Left forelimb (tissue), 1 donor: ENCODE measurements at places on chromosomes 3 and 15.

- DNase-seq, result no peak
These were observed 665.4 kb upstream of the CBLB start for GRCh38 chr3:106534206-106534605.

GRCh38 chr15:88512601-88513000, 33.9 kb downstream of the DET1 start:
- no peak for DNase-seq

GRCh38 chr3:181971424-181971823, 259.7 kb downstream of the SOX2 start:
- no peak for DNase-seq

DNA sequence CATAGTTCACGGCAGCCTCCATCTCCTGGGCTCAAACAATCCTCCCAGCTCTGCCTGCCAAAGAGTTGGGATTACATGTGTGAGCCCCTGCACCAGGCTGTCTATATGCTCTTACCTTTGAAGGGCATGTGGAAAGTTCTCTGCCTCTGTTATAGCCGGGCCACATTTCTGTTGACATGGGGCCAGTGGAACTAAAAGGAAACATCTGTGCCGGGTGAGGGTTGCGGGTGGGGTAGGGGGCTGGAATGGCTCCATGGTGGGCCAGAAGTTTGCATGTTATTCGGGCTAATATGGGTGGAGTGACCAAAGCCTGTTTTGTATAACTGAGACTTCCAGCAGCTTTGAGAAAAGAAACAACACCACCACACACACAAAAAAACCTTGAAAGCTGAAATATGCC, 8.3 kb upstream of the CLEC3B start:
- DNase-seq, result no peak

GRCh38 chr3:126998320-126998719, 15.4 kb downstream of the PLXNA1 start:
- no peak for DNase-seq

DNA sequence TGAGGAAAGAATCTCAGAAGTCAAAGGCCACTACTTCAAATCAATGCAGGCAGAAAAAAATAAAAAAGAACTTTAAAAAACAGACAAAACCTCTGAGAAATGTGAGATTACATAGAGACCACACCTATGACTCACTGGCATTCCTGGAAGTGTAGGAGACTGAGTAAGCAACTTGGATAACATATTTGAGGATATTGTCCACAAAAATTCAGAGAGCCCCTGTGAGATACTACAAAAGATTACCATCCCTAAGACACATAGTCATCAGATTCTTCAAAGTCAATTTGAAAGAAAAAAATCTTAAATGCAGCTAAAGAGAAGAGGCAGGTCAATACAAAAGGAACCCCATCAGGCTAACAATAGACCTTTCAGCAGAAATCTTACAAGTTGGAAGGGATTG, 887.3 kb downstream of the NTRK3 start:
- no peak for DNase-seq

- peak; percentile 82 for DNase-seq
These were observed at the start of gene FAM131A for GRCh38 chr3:184337399-184337714. FAM131A (plus strand) TSS chr3:184337600; CDS start chr3:184337631, 31 bp downstream.

DNA sequence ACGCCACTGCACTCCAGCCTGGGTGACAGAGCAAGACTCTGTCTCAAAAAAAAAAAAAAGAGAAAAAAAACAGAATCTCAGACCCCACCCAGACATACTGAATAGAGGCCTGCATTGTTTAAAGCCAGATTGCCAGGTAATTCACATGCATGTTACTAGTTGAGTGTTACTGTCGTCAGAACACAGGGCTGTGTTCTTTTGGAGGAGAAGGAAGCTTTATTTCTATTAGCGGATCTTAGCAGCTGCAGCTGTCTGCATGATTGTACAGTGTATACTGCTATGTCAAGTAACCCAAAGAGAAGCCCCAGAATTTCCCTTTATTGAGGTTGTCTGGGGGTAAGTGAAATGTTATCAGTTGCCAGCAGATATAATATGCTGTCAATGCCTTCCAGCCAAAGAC, 496.6 kb upstream of the NAALADL2 start:
- no peak for DNase-seq

DNA sequence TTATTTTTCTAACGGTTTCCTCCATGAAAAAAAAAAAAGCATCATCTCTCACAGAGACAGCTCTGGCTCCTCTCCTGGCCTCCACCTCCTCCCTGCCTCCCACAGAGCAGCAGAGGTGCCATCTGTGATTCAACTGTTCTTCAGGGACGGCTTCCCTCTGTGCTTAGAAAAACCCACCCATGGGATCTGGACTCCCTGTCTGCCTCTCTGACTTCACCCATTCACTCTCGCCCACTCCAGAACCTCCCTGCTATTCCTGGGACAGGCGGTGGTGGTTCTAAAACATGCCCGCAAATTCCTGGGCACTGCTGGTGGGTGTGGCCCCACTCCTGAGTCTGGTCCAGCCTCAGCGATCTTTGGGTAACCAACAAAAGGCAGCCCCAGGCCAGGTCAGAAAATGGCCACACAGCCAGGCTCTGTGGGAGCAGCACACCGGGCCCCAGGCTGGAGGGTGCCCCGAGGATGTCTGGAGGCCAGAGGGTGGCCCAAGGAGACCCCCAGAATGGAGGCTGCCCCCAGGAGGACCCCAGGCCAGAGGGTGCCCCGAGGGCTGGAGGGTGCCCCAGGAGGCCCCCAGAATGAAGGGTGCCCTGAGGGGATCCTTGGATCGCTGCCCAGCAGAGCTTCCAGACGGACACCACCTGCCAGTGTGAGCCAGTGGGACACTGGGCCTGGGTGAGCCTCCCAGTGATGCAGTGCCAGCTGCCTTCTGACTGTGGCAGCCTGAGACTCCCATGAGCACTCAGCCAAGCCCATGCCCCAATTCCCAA, 2.6 kb upstream of the CHST13 start:
- DNase-seq, result no peak

DNA sequence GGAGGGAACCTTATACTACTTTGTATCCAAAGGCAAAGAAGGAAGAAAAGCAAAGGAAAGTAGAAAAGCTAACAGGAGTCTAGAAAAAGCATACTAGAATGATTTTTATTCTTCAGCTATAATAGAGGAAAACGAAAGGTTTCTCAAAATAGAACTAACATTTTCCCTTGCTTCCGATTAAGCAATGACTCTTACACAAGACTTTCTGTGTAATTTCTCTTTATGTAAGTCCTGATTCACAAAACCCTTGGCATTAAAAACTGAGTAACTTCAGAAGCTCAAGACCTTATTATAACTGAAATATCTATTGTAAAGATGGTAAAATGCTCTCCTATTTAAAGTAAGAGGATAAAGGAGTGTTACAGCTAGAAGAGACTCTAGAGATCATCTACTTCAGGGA, 97.4 kb downstream of the DTWD1 start:
- DNase-seq, result no peak

- no peak for DNase-seq
These were observed 344 bp downstream of the LINS1 start for GRCh38 chr15:100601617-100602063.

- no peak for DNase-seq
These were observed 17.2 kb upstream of the CCR4 start for GRCh38 chr3:32934150-32934742.

DNA sequence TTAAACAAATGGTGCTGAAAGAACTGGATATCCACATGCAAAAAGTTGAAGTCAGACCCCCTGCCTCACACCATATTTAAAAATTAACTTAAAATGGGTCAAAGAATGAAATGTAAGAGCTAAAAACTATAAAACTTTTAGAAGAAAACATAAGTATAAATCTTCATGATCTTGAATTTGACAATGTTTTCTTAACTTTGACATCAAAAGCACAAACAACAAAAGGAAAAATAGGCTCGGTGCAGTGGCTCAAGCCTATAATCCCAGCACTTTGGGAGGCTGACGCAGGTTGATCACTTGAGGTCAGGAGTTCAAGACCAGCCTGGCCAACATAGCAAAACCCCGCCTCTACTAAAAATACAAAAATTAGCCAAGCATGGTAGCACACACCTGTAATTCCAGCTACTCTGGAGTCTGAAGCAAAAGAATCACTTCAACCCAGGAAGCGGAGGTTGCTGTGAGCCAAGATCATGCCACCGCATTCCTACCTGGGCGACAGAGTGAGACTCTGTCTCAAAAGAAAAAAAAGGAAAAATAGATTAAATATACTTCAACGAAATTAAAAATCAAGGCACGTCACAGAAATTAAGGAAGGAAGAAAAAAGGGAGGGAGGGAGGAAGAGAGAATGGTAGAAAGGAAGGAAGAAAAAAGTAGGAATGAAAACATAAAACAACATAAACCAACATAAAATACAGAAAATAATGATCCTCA, 1.5 kb downstream of the RAB27A start:
- no peak for DNase-seq

GRCh38 chr3:64681015-64681414, 6.8 kb downstream of the ADAMTS9 start:
- DNase-seq, result no peak

DNA sequence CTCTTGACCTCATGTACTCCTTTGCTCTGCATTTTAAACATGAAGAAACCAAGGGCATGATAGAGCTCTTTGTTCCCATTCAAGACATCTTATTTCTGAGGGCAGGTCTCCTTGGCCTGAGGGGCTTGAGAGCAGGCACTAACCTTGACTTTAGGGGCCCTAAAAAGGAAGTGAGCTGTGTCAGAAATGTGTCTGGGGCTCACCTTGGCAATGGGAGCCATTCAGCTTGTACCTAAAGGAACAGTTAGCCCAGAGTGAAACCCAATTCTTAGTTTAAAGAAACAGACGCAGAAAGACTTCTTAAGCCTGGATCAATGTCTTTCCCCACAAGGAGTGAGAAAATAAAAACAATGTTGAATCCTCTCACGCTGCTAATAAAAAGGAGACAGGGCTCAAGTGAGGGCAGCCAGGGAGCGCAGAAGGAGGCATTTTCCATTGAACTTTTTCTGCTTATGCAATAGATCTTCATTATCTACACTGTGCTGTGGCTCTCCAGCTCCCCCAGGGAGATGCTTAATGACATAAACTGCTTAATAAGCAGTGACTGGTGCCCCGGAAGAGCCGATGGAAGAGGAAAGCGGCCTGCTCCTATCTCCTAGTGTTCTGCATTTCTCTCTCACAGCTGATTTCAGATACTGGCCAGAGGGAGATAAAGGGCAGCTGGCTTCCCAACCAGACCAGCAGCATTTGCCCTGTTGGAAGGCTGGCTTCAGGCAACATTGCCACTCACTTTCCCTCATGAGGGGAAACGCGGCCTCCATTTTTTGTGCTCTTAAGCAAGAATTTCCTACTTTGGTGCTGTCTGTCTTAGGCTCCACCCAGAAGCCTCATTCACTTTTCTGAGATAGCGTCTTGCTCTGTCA, 152.0 kb downstream of the OPA1 start:
- no peak for DNase-seq

GRCh38 chr3:56799251-56799882, 2.4 kb downstream of the ARHGEF3 start:
- no peak for DNase-seq

GRCh38 chr3:71958533-71958932, 173.6 kb upstream of the PROK2 start:
- no peak for DNase-seq

DNA sequence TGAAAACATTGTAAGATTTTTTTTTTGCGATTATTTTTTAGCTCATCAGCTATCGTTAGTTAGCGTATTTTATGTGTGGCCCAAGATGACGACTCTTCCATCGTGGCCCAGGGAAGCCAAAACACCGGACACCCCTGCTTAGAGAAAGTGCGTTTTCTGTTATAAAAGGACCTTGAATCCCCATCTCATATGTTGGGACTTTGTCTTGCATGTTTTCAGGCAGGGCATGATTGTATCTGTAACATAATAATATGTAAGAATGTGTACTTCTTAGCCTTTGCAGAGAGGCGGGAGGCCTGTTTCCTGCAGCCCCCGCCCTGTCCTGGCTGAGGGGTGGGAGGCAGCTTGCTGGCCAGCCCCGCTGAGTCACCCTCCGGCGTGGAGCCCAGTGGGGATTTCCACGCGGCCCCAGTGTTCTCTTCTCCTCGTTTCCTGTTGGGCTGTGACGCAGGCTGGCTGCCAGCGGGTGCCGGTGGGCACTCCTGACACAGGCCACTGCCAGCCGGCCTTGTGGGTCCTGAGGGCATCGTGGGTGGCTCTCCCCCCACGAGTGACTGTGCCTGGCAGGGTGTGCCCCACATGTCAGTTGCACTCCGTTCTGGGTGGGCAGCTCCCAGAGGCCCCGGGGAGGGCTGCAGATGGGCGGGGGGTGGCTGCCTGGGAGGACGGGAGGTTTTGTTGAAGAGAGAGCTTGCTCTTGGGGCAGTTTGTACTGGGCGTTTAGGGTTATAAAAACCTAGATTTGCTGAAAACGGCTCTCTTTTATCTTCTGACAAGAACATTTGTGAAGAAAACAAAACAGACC, 55.6 kb downstream of the SMAD3 start:
- DNase-seq, result no peak

- peak; percentile 78 for DNase-seq
These were observed 16.1 kb downstream of the CD276 start for GRCh38 chr15:73700041-73700842.

DNA sequence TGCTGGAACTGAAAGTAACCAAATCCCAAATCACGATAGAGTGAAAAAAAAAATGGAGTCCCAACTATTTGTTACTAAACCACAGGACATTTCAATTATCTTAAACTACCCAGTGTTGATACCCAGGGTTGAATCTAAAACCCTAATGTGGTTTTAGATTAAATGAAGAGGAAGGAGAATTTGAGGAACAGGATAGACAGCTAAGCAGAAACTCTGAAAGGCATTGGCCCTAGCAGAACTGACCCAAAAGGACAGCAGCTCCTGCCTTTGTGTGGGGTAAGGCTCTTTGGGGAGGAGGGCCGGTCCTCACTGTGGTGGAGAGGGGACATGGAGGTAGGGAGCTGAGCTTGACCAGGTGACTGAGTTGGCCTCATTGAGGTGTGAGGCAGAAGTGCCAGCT, 30.7 kb upstream of the SNRK start:
- DNase-seq, result no peak

GRCh38 chr3:30890907-30891306, 3.6 kb downstream of the GADL1 start:
- DNase-seq, result no peak

DNA sequence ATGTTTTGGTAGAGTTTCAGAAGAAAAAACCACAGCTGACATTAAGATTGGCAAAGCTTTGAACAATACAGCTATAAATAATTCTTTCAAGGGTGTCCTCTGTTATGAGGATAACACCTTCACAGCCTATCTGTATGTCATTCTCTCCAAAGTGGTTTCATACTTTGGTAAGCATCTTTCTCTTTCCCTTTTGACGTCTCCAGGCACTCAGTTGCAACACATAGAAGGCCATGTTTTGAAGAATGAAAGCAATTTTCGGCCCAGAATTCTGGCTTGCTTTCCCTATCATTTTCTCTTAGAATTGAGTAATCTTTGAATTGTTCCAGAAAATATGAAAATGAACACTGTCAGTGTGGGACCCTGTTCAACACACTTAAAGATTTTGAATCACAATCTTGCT, 200.0 kb upstream of the CBLB start:
- no peak for DNase-seq

GRCh38 chr3:14284694-14285547, 106.3 kb downstream of the LSM3 start:
- no peak for DNase-seq

DNA sequence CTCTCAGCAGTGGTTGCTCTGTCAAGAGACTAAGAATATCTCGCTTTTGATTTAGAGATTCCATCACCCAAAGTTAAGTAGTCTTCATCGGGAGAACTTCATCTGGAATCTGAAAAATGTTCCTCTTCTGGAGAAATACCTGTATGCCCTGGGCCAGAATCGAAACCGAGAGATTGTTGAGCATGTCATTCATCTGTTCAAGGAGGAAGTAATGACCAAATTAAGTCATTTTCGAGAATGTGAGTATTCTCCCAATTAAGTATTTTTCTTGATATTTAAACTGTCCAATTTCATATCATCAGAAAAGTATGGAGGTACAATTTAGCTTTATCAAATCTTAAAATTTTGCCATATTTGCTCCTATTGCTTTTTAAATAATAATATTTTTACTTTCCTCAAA, 12.9 kb upstream of the PSMA4 start:
- DNase-seq, result no peak
